ENCODE measurements at places on chromosomes 7 and 10.

- DNase-seq: no peak
Observed at GRCh38 chr10:7734821-7735220, 31.7 kb downstream of the ITIH2 start.

GRCh38 chr7:27166531-27167505 lies 1.5 kb upstream of the HOXA9 start:
- no peak for DNase-seq

- DNase-seq: no peak
Observed at GRCh38 chr10:124081547-124082140, 11.8 kb downstream of the CHST15 start.

- DNase-seq: no peak
Observed at GRCh38 chr10:117464176-117464575, 78.4 kb upstream of the EMX2 start.

GRCh38 chr7:99699946-99700345 lies 20.1 kb upstream of the CYP3A5 start:
- DNase-seq: no peak

GRCh38 chr10:72688208-72688651 lies 3.7 kb upstream of the MCU start:
- no peak for DNase-seq

DNA sequence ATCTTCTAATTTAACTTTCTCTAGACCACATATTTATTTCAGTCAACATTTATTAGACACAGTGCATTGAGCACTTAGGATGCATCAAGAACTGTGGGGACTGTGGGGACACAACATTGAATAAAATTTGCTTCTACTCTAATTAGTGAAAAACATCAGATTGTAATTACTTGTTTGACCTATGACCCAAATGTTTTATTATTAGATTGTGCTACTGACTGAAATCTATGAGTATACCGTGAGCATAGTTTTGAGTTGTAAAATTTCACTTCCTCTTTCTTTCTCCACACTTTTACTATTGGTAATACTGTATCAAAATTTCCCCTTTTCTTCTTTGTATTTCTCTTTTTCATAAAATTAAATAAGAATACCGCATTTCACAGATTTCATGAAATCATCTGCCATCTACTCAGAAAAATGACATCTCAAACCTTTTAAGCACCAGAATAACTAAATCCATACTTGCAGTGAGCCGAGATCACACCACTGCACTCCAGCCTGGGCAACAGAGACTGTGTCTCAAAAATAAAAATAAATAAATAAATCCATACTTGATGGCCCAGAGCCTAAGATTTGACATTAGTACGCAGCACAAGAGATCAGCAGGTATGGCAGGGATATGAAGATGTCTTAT lies 25.4 kb upstream of the INPP5F start:
- no peak for DNase-seq

- DNase-seq: no peak
Observed at GRCh38 chr10:126153711-126154628, 234.3 kb downstream of the ADAM12 start.

- DNase-seq: no peak
Observed at GRCh38 chr7:21169667-21170580, 258.0 kb upstream of the SP4 start.

GRCh38 chr7:11191081-11191480 lies 217.4 kb downstream of the PHF14 start:
- no peak for DNase-seq

DNA sequence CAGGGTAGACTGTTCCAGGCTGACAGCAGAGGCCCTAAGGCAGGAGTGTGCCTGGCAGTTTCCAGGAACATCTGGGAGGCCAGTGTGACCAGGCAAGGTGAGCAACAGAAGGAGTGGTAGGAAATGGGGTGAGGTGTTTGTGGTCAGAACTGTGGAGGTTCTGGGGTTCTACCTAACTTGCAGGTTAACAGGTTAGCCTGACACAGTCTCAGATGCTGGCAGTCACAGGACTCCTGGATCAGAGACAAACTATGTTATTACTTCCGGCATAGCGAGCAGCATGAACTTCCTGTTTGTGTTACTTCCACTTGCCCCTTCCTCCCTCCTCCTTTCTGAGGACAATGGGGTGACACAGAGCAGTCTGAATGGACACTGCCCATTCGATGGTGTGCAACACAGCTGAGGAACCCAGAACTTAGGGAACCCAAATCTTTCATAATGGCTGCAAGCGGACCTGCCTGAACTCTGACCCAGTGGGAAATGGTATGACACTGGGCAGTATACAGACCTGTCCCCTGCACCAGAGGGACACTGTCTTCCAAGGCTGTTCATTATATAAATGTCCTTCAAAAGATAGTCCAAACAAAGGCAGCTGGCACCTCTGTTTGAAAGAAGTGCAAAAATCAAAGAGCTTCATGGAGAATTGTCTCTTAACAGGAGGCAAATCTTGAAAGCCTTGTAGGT lies 3.9 kb upstream of the SAR1A start:
- DNase-seq: no peak

GRCh38 chr10:102509387-102509786 lies 5.6 kb downstream of the SUFU start:
- no peak for DNase-seq

GRCh38 chr7:98603399-98603788 lies 13.7 kb upstream of the NPTX2 start:
- no peak for DNase-seq

DNA sequence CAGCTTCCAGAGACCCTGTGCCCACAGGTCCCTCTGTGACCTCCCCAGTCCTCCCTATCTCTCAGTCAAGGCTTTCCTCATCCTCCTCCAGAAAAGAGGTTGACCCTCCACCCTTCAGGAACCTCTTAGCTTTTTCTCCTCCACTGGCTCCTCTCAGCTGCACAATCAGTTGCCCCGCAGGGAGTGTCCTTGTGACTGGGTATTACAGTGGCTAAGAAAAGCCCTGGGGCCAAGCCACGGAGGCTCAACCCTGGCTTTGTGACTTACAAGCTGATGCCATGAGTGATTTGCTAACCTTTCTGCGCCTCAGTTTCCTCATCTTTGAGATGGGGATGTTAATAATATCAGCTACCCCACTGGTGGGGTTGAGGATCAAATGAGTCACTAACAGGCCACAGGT lies 66.4 kb upstream of the ZMIZ1 start:
- no peak for DNase-seq

GRCh38 chr7:158730383-158731346 lies 26.1 kb upstream of the NCAPG2 start:
- DNase-seq: no peak

DNA sequence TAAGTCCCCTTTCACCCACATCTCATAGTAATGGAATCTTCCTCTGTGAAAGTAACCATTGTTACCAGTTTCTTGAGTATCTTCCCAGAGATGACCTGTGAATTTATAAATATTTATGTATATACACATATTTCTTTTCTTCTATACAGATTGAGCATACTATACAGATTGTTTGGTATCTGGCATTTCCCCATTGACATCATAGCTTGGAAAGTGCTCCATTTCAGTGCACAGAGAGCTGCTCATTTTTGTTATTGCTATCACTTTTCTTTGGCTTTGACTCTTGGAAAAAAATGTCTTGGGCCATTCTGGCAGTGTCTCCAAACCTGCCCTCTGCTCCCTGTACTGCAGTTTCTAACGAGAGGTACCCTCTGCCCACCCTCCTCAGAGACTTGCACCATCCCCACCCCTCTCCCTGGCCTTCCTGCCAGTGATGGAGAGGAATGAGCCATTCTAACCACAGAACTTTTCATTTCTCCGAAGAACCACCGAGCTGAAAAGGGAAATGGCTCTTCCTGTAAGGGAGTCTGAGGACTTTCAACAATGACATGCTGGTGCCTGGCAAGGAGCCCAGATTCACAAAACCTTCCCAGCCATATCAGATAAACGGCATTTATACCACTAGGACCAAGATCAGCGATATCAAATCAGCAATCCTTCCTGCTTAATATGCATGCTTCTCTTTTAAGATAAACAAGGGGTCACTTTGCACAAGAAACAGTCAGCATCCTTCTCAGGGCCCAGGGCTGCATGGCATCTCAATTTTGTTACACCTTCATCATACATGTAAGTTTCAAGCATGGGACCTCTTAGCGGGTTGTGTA lies 19.7 kb upstream of the CCSER2 start:
- DNase-seq: no peak

GRCh38 chr7:6307762-6308161 lies 35.3 kb upstream of the CYTH3 start:
- DNase-seq: no peak

DNA sequence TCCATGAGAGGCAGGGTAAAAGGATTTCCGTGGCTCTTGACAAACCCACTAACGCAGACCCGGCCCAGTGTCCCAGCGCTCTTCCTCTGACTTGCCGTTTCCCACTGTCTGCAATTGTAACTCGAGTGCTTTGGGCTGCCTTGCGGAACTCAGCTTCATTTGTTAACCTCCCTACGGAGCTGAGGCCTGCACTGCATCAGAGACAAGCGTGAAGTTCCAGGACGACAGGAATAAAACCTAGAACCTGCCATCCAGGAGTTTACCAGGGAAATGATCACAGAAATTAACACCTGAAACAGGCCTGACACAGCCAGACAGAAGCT lies 76.2 kb downstream of the SFMBT2 start:
- no peak for DNase-seq

DNA sequence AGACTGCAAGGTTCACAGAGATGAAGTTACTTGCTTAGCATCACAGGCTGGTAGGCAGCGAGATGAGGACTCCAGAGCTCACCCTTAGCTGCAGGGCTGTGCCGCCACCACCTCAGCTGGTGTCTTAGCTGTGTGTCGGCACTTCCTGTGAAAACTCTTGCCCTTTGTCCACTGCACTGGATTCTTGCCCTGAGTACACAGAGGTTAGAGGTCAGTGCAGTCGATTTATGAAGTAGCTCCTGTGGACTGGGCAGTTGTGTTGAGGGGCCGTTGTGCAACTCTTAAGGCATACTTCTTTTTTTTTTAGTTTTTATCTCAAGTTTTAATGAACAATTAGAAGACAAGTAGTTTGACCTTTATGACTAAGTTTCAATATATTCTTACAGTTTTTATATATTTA lies 10.6 kb downstream of the NDUFB2 start:
- DNase-seq: no peak

DNA sequence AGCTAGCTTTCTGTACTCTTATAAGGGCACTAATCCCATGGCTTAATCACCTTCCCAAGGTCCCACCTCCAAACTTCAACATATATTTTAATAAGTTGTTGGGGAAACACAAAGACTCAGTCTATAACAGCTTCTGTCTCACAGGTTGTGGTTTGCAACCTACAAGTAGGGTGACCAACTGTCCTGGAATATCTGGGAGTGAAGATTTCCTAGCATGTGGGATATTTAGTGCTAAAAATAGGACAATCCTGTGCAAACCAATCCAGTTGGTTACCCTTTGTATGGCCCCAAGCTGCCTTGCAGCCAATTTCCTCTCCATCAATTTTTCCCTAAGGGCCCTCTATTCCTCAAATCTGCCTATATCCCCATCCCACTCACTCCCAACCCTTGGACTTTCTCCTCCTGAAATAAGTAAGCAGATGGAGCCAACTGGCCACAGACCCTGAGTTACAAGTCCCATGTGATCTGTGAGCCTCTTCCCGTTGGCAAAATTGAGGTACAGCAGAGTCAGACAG lies 82.3 kb downstream of the FAM13C start:
- no peak for DNase-seq

DNA sequence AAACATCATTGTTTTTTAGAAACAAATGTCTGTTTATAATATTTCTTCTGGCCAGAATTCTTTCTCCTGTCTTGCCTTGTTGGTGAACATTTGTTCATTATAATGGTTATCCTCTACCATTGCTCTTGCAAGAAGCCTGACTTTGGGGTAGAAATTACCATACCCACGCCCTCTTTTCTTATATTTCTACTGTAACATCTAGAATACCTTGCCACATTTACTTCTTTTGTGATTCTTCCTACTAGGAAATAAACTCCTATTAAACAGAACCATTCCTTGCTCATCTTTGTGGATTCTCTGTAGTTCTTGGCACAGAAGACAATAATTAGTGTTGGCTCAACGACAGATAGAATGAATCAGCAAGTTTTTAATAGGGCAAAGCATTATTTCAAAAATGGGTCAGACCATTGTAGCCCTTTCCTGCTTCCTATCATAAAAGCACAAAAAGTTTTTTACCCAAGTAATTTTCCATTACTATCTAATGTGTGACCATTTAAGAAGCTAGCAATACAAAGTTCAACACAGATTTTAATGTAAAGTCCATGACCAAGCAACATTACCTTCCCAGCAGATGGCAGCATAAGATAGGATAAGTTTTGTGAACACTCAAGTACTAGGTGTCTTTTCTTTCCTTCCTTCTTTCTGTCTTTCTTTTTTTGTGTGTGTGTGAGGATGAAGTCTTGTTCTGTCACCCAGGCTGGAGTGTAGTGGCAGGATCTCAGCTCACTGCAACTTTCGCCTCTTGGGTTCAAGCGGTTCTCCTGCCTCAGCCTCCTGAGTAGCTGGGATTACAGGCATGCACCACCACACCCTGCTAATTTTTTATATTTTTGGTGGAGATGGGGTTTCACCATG lies 270.4 kb downstream of the HGF start:
- no peak for DNase-seq

DNA sequence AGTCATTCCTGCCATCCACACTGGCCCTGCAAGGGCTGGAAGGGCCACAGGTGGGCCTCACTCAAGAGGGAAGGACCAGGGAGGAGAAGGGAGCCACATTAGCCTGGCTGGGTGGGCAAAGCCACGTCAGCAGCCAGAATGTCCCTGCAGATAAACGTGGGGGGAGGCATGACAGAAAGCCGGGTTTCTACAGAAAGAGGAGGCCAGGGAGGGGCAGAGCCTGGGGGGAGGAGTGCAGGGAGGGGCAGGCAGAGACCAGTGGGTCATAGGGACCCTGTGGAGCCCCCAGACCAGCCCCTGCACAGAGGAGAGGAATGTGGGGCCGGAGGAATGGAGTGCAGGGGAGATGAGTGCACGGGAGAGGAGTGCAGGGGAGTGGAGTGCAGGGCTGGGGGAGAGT lies 590.2 kb downstream of the PTPRN2 start:
- DNase-seq: no peak

DNA sequence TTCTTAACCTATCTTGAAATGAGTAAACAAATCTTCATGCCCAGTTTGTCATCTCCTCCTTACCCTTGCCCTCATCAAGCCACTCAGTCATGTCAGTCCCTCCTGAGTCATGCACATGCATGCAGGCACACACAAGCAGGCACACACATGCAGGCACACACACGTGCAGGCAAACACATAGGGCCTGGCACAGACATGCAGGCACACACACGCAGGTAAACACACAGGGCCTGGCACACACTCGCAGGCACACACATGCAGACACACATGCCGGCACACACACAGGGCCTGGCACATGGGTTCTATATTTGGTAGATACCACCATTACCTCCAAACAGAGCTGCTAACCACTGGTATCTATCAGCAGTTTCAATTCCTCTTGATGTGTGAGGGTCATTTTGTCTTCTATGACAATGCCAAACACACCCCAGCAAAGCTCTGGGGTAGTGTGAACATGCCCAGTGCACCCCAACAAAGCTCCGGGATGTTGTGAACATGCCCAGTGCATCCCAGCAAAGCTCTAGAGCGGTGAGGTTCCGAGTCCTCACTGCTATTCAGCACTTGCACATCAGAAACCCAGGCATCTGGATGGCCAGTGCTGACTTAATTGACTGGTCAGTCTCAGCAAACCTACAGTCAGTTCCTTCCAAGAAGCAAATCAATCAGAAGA lies 563.8 kb downstream of the PTPRN2 start:
- DNase-seq: no peak

GRCh38 chr10:82150123-82150900 lies 275.3 kb downstream of the NRG3 start:
- no peak for DNase-seq

- DNase-seq: no peak
Observed at GRCh38 chr10:33418301-33418700, 83.8 kb upstream of the NRP1 start.

Data from stimulated activated CD8-positive, alpha-beta memory T cell treated with anti-CD3 and anti-CD28 coated beads, Interleukin-15, amount 100 ng/mL, for 4 hours (primary cell).